ENCODE measurements at places on chromosomes 3 and 15. TPM values are rescaled to one million over a fixed set of nuclear protein-coding genes. Genes with fewer than 3 reads are reported as not detected.

Gene PLSCR2
- total RNA-seq: not detected

Gene PARP15
- not detected for total RNA-seq

Gene SERPINI2
- total RNA-seq: not detected

Gene CNTN4
- total RNA-seq: not detected

Gene PLSCR5
- not detected for total RNA-seq

Measured in A549 treated with RU486 at 1 μM for 4 hours (cell line).